NCI-H1105 treated with DMSO at 0.1 percent for 48 hours (cell line): ENCODE measurements at places on chromosomes 4 and X.
A peak's percentile ranks its signal among the peaks of the same experiment; 100 is the strongest.

- no peak for DNase-seq
These were observed 21.2 kb upstream of the CYP4V2 start for GRCh38 chr4:186169945-186170802.

DNA sequence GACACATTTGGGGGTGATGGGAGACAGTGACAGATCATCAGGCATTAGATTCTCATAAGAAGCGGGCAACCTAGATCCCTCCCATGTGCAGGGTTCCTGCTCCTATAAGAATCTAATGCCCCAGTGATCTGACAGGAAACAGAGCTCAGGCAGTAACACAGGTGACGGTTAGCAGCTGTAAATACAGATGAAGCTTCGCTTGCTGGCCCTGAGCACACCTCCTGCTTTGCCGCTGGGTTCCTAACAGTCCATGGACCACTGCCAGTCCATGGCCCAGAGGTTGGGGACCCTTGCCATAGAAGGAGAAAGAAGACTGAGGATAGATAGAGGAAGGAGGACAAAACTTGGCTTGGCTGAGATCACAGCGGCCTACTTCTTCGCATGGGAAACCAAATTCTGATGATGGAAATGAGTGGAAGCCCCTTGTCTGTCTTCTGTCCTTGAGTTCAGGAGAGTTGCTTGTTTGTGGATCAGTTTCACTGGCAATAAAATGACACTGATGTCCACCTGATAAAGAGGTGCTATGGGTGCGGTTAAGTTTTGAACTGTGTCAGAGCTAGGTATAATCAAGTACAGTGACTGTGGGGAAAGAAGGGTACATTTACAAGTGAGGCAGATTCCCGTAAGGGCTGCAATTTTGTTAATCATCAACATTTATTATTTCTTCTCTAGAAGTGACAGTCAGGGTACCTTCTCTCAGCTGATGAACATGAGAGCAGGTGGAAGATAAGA is 1.7 kb upstream of the TIFA start:
- no peak for DNase-seq

DNA sequence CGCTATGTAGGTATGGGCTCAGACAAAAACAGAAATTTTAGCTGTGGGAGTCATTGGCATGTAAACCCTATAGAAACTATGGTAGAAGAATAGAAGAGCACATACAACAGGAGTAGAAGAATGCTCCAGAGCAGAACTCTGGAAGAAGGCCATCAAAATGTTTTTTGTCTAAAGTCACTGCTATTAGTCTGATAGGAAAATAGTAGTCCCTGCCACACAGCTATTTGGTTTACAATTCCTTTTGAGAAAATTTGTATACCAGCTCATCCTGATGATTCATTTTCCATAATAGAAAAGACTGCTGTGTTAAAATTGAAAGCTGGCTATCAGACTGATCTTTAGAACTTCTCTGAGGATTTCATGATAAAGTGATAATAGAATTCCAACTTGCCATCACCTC is 32.8 kb upstream of the ADAD1 start:
- DNase-seq = no peak

- DNase-seq = no peak
These were observed 10.1 kb downstream of the BCOR start for GRCh38 chrX:40087425-40088298.

GRCh38 chrX:152072236-152072635 is 66.1 kb downstream of the MAGEA10 start:
- DNase-seq = no peak

DNA sequence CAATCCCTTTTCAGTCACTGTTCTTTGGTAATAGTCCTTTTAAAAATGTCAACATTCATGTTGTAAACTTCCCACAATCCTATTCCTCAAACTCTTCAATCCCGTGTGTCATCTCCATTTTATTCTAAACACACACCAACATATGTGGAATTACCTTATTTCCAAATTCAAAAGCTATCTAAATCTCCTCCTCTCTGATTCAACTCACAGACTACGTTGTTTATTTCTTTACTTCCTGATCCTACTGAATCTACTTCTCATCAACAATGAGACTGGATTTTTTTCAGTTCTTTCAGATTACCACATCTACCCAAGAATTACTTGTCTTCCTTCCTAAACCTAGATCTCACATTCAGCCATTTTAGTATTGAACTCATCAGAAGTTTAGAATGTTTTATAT is 188.2 kb downstream of the GABRB1 start:
- no peak for DNase-seq

DNA sequence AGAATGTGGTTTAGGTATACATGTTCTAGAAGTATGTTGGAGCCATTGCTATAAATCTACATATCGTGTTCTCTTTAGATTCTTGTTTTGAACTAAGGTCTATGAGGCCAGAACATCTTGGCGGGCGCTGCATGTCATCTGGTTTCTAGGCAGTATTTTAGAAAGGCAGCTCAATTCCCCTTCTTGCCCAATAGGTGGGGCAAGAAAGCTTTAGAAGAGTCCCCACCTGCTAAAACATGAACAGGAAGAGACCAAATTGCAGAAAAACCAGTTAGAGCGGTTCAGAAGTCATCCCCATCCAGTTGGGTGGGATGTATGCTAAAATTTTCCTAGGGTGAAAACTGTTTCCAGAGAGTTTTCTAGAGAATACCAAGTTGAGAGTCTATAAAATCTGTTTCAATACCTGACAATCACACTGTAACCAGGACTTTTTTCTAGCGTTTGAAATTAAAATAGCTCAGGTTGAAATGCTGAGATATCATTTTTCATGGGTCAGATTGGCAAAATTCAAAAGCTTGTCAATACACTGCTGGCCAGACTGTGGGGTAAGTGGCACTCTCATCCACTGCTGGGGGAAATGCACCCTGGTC is 17.5 kb upstream of the SH3KBP1 start:
- DNase-seq = peak; percentile 59

DNA sequence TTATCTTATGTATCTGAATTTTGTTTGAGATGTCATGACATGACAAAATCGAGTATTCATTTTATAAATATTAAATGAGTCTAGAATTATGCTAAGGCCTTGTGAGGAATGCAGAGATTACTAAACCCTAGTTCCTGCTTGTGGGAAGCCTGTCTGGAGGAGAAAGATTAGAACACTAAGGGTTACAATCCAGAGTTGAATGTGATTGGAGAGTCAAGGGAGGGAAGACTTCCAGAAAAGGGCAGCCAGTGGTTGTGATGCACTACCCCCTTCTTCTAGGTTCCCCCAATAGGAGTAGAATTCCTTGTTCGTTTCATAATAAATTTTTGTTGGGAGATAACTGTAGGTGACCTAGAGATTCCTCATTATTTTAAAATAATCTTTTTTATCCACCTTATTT is 141.1 kb downstream of the AFF1 start:
- no peak for DNase-seq

- no peak for DNase-seq
These were observed 3.2 kb downstream of the SPON2 start for GRCh38 chr4:1169171-1169671.
